NCI-H1092 (cell line): ENCODE measurements at places on chromosomes 13 and 19.

DNA sequence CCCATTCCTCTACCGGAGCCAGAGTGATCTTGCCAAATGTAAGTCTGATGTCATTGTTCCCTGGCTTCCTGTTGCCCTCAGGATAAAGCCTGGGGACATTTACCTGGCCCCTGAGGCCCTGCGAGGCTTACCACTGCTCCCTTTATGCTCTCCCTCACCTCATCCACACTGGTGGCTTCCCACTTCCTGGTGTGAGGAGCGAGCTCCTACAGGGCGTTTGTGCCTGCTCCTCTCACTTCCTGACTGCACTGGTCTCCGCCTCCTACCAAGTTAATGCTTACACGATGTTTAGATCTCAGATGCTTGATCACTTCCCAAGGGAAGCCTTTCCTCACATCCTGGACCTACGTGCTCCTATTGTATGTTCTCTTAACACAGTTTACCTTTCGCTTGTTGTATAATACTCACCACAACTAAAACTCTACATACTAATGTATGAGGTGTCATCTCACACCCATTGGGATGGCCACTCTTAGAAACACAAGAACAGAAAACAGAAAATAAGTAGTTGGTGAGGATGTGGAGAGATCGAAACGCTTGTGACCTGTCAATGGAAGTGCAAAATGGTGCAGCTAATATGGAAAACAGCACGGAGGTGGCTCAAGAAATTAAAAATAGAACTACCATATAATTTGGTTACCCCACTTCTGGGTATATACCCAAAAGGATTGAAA lies 177.6 kb downstream of the SHISA2 start:
- no peak for DNase-seq

GRCh38 chr19:18756896-18757295 lies 34.2 kb downstream of the COMP start:
- DNase-seq = no peak

DNA sequence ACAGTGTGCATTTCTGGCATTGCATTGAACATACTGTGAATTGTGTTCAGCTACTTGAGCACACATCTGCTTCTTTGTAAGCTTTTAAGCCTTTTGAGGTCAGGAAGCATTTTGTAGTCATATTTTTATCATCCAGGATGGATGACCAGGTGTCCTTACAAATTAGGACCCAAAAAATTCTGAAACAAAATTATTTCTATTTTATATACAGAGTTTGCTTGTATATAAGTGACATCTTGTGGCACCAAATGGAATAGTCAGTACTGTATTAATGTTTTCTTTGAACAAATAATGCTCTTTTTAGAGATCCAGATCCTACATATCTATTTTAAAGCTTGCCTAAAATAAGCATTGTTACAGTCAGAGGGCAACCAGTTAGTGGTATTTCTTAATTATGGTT lies 9.5 kb upstream of the SUPT20H start:
- DNase-seq = no peak

GRCh38 chr19:51354742-51355148 lies 11.4 kb downstream of the ETFB start:
- DNase-seq = no peak

GRCh38 chr13:43874504-43875092 lies 4.9 kb downstream of the CCDC122 start:
- no peak for DNase-seq

- DNase-seq = no peak
Observed at GRCh38 chr13:24716446-24716845, 36.2 kb downstream of the ATP12A start.

- no peak for DNase-seq
Observed at GRCh38 chr13:76846363-76846762, 39.8 kb downstream of the KCTD12 start.

- no peak for DNase-seq
Observed at GRCh38 chr13:42686165-42686564, 95.2 kb upstream of the FAM216B start.

- no peak for DNase-seq
Observed at GRCh38 chr19:48196321-48196763, 25.9 kb downstream of the ZSWIM9 start.

GRCh38 chr13:75986818-75987217 lies 350.7 kb downstream of the LMO7 start:
- DNase-seq = no peak
